Left renal pelvis (tissue), 4 donors: ENCODE measurements at places on chromosomes 3 and 15.

GRCh38 chr3:41198526-41198925 lies 779 bp upstream of the CTNNB1 start:
- DNase-seq = no peak

DNA sequence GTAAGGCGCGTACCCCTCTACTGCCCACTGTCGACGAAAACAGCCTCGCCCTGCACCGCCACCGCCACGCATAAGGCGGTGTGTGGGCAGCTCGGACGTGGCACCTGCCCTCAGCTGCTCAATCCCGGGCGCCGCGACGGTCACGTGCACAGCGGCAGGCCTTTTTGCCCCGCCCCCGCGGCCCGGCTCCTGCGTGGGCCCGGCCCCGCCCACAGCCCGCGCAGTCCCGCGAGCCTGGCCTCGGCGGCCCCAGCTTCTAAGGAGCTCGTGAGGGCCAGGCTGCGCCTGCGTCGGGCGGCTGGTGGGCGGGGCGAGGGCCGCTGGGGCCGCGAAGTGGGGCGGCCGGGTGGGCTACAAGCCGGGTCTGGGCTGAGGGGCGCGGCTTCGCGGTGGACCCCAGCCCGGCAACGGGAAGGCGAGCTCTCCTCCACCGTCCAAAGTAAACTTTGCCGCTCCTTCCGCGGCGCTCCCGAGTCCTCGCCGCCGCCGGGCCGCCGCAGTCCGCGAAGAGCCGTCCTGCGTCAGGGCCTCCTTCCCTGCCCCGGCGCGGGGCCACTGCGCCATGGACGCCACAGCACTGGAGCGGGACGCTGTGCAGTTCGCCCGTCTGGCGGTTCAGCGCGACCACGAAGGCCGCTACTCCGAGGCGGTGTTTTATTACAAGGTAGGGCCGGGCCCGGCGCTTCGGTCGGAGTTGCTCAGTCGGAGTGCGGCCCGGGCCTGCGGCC lies at the start of gene CAPN7:
CAPN7 (plus strand) TSS at position 313 of the 728 bp plus-strand sequence; CDS start at position 563, 250 bp downstream.
- peak; percentile 86 for DNase-seq

- no peak for DNase-seq
These were observed 97.4 kb downstream of the IMPG2 start for GRCh38 chr3:101223016-101223415.

- no peak for DNase-seq
These were observed 10.2 kb upstream of the GCSAM start for GRCh38 chr3:112143251-112143650.

DNA sequence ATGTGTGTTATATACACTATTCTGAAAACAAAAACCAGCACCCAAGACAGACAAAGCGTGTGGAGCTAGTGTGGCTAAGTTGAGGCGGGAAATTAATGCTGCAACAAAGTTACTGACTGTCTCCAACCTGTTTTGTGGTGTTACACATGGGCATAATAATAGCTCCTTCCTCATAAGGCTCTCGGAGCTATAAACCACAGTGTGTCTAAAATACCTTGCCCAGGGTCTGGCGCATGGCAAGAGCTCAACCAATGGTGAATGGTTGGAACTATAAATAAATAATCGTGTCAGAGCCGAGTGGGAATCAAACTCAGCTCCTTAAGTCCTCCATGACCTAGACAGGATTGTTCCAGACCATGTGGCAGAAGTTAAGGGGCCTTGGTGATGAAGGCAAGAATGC lies 35.9 kb upstream of the TFRC start:
- no peak for DNase-seq

DNA sequence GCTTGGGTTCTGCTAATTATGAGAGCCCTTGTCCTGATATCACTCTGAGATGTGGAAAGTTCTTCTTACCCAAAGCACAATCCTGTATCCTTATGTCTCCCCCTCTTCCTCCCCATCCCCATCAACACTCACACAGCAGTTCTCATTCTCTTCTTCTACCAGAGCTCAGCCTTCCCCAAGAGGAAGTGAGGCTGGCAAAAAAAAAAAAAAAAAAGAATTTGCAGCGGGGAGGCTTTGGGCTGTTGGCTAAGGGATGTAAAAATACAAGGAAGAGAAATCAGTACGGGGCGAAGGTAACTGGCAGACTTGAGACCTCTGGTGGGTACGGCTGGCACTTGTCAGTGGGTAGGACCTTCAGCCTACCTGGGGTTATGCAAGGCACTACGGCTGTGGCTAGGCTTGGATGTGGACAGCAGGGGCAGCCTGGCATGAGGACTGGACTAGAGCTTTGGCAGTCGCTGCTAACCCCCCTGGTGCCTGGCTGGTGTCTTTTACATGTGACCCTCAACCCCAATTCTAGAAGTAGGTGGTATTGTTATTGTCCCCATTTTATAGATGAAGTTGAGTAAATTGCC lies 5.4 kb downstream of the VIPR1 start:
- no peak for DNase-seq

GRCh38 chr3:195897081-195897852 lies 11.1 kb downstream of the TNK2 start:
- DNase-seq = no peak

DNA sequence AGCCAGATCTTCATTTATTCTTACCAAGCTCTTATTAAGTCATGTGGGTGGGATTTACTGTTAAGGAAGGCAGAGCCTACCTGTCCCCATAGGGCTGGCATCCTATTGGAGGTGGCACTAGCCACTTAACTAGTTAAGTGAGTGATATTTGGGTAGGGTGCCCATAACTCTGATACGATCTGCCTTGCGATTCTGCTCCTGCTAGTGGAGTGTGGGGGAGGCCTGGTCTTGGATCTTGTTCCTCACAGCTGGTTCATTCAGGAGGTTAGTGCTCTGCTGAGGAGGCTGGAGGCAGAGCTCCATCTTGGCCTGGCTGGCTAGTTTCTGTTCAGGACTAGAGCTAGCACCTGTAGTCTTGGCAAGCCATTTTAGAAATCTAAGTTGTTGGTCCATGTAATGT lies 9.3 kb downstream of the BAHD1 start:
- no peak for DNase-seq

DNA sequence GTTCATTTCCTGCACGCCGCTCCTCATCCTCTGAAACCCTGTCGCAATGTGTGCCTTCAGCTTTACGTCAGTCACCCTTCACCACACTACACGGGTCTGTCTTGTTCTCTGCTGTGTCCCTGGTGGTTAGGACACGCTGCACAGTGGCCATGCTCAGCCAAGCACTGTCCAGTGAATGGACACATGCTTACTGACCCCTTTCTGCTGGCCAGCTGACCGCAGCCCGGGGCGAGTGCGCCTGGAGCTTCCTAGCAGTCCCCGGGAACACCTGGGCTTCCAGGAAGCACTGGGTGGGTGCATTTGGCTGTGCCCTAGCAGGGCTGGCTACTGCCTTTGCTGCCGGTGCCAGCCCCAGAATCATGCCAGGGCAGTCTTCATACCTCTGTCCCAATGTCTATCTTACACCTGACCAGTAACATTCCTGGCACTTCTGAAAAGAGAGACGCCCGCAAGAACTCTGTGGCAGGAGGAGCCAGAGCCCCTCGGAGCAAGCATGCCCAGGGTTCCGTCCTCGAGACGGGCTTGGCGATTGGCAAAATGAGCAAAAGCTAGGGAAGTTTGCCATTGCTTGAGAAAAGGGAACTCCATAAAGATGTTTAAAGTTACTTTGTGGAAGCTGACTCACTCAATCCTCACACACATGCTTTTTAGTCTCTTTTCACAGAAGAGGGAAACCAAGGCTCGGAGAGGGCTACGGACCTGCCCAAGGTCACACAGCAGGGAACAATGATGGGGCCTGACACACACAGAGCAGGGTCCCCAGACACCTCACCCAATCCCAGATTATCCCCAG lies 15.7 kb upstream of the ZXDC start:
- DNase-seq = no peak

GRCh38 chr3:15041950-15042349 lies 23.2 kb downstream of the MRPS25 start:
- no peak for DNase-seq

- DNase-seq = no peak
These were observed 132.6 kb downstream of the NR2F2 start for GRCh38 chr15:96462768-96463750.
